NCI-H2107 (cell line): ENCODE measurements at places on chromosomes 2 and 18.

GRCh38 chr2:14182227-14182946 lies 450.1 kb upstream of the LRATD1 start:
- no peak for DNase-seq

- DNase-seq = no peak
Measured at GRCh38 chr2:37656512-37657423, 14.7 kb downstream of the CDC42EP3 start.

GRCh38 chr18:67590571-67591141 lies 74.1 kb upstream of the DSEL start:
- no peak for DNase-seq

DNA sequence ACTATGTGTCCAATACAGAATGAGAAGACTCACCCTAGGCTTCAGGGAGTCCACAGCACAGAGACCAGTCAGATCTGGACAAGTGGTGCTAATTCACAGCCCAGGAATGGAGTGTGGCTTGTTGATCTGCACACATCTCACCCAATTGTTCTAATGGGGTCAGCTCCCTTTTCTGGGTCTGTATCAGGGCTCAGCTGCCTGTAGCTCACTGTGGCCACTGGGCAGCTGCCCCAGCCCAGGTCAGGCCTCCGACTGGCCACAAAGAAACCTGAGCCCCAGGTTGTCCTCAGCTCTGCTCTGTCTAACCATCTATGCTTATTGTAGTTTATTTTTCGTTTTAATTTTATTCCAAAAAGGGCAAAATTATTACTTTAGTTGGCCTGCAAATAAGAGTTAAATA lies 202.3 kb upstream of the RAB6C start:
- DNase-seq = no peak

- no peak for DNase-seq
Measured at GRCh38 chr18:55525845-55526244, 62.1 kb downstream of the TCF4 start.

DNA sequence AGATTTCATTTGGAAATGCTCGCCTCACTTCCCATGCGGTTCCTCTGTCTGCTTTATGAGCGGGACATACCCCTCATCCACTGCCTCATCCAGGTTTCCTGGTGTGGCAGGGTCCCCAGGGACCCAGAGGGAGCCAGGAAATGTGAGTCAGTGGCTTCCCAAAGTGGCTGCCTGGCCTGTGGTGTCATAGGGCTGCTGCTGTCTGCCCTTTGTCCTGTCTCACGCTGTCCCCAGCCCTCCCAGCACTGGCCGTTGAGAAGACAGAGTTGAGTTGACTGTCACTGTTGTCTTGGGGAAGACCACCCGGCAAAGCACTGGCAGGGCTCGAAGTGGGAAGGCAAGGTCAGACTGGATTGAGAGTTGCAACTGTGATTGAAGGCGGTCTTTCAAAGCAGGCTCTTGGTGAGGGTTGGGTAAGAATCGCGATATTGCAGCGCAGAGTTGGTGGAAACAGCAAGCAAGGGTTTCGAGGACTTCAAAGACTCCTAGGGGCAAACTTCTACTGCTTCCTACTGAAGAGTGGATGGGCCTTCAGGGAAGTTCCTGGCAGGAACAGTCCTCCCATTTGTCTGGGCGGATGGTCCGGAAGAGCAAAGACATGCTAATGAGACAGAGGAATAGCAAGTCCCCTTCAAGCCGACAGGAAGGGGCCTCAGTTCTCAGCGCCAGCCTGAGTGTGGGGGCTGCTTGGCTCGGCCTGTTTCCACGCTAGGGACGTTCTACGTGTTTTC lies 33.9 kb downstream of the RAB31 start:
- DNase-seq = no peak

GRCh38 chr2:47801118-47801517 lies 18.2 kb downstream of the MSH6 start:
- no peak for DNase-seq

DNA sequence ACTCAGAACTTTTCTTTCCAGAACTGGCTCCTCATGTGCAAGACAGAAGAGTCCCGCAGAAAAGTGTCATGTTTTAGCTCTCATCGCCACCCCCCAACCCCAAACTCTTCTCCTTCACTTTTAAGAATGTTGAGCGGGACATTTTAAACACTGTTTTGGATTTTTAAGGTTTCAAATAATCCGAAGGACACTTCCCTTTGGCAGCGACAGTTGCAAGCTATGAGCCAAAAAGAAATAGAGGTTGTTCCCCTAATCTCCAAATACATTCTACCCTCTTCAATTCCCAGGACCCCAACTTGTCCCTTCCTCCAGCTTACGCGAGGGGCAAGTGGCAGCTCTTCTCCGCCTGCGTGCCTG lies 678 bp upstream of the UBE2E3 start:
- no peak for DNase-seq

- DNase-seq = no peak
Measured at GRCh38 chr18:22551536-22552151, 133.9 kb upstream of the CTAGE1 start.

DNA sequence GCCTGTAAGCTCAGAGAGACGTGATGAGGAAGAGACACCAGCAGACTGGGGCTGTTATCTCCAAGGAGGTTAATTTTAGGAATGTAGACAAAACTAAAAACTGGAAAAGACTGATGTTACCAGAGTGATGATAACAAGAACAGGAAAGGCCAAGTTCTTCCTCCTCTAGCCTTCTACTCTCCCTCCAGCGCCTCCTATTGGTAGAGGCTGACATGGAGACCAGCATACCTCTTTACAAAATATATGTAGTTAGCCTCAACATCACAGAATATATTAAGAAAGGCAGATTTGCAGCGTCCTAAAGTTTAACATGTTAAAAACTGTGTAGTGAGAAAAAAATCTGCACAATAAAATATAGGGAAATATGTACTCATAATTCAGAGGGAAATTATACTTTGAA lies 66.0 kb downstream of the TCF4 start:
- DNase-seq = no peak

GRCh38 chr18:41370740-41371139 lies 584.3 kb upstream of the PIK3C3 start:
- no peak for DNase-seq

DNA sequence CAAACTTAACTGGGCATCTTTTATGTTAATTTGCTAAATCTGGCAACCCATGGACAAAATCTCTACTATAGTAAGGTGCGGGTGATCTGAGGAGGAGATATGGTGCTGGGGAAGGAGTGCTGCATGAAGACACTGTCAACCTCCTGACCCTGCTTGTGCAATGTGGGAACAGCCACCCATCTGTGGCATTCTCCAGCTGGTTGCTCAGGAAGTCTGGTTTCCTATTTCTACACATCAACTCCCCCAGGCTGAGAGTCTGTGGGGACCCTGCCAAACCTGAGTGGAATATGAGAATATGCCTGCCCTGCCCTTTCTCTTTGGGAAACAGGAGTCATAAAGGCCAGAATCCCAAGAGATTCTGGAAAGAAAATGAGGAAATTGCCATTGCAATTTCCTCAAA lies 60.1 kb upstream of the PAX3 start:
- DNase-seq = no peak

DNA sequence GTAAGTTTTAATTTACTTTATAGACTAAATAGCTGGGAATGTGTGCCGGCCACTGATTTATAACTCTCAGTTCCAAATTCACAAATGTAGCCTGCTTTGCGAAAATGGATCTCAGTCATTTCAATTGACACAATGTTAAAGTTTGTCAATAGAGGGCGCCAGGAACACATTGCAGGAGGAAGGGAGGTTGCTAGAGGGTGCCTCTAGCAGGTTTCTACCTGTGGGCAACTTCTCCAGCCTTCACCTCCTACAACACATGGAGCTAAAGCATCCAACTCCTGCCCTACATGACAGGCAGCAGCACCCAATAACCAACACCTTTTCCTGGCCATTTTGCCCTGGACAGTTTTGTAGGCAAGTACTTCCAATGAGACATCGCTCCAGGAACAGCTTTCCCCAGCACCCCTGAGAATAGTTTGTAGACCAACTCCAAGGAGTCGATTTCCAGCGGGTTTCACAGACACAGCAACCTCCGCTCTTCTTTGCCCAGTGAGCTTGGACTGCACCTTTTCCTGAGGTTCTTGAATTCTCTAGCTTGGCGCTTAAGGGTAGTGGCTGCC lies 784.8 kb upstream of the CDH2 start:
- no peak for DNase-seq

- DNase-seq = no peak
Measured at GRCh38 chr2:6917761-6918421, 679 bp downstream of the RNF144A start.

GRCh38 chr2:11784747-11785610 lies 38.5 kb downstream of the LPIN1 start:
- no peak for DNase-seq

DNA sequence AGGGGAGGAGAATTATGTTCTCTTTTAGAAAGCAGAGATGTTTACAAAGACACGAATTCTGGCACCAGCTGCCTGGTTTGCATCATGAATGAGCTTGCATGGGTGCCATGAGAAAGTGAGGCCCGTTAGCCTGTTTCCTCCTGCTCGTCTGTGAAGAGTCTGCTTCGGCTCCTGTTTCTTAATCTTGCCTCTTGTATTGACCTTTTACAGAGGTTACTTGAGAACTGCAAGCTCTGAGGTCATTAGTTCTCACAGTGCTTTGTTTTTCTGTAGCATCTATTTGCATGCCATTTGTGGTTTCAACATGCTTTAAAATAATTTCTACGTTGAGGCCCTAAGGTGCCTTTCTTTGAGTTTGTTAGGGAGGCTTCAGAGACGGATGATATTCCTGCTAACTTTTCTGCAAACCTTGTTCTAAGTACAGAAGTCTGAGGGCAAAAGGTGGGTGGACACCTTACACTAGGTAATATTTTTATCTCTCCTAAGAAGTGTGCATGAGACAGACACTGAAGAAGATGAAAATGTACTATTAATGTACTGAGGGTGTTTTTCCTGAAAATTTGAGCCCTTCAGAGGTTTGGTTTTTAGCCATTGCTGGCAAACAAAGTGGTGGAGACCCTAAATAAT lies 53.4 kb upstream of the LINC00305 start:
- no peak for DNase-seq

DNA sequence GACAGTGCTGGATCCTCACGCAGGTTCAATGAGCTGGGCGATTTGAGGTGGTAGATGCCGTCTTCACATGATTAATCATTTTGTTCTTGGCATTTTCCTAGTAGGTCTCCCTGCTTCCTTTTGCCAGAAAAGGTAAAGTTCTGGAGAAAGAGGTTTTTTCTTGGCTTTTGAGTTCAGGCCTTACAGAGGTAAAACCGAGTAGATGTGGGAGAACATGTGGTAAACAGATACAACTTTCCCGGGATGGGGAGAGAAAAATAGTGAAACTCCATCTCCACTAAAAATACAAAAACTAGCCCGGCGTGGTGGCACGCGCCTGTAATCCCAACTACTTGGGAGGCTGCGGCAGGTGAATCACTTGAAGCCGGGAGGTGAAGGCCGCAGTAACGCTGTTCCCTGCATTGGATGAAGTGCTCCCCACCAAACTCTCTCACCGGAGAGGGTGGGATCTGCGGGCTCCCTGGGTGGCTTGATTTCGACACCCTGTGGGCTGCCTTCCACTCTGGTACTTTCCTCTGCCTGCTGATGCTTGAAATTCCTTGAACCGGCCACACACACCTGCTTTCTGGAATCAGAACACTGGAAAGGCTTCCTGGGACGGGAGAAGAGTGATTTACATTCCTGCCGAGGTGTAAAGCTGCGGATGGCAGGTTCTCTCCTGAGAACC lies 88.8 kb downstream of the ACTR3 start:
- no peak for DNase-seq

DNA sequence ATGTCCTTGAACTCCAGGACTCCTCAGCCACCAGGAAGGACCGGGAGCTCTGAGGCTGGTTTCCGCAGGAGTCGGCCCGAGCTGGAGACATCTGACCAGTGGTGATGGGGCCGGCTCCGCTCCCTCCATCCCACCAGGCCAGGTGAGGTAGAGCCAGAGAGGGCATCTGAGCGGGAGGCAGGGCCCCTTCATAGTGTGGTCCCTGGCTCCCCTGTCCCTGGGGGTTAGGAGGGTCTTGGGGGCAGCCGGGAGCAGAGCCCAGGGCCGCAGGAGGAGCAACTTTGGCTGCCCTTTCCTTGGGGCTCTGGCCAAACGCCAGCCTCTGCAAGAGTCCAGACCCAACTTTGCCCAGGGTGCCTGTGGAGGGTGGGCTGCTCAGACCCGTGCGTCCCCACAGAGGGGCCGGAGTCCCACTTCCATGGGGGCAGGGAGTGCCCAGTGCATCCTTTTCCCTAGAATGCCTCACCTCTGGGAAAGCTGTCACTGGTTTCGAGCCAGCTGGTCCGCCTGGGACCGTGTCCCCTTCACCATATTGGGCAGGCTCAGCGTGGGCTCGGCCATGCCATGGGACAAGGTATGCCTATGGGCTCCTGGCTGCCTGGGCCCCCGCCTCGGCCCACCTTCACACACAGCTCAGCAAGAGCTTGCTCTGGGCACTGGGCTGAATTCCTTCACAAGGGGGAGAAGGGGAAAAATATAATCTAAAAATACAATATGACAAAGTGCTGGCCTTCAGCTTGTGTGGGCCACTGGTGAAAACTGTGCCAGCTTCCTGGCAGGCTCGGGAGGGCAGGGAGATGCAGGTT lies 148.6 kb downstream of the TWIST2 start:
- DNase-seq = no peak

DNA sequence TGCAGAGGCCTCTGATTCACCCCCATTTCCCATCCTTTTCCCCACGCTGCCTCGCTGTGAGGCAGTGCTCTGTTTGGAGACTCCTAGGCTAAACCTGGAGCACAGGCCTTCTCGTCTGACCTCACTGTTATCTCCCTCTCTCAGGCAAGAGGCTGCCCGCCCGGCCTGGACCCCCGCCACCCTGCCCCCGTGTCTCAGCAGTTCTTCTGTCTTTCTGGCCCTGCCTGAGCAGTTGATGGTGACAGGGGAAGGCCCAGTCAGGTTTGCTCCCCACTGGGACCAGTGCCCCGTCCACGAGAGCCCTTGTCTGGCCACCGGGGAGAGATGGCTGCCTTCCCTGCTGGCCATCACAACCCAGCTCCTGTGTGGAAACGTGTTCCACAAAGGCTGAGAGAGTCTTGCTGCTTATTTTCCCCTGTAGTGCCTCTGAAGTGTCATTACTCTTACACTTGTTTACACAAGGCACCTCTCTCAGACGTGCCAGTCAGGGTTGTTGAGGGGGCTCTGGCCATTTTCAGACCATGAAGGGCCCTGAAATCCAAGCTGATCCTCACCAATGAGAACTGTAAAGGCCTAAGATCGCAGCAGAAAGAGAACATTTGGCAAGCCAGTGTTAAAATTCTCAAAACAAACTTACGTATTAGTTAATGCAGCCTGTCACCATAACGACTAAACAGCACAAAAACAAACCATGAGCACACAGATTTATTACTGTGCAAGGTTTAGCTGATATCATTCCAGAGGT lies 210.9 kb downstream of the NDUFA10 start:
- DNase-seq = no peak
